ENCODE measurements at places on chromosomes 13 and 19. TPM values are rescaled to one million over a fixed set of nuclear protein-coding genes. Genes with fewer than 3 reads are reported as not detected.

Gene C19orf38
- 0.83 TPM for total RNA-seq

Gene DIRAS1
- 3.9 TPM for total RNA-seq

Gene CCDC106
- 5.1 TPM for total RNA-seq

Gene PRR20B
- total RNA-seq: not detected

Gene RFPL4AL1
- total RNA-seq: not detected

Gene LILRB2
- 1.6 TPM for total RNA-seq

Gene ZNF729
- total RNA-seq: not detected

Gene OXGR1
- 0.56 TPM for total RNA-seq

Gene OR7G2
- not detected for total RNA-seq

Gene STAP2
- total RNA-seq: 20.7 TPM

Gene FEM1A
- total RNA-seq: 8.0 TPM

Gene OSCAR
- 0.47 TPM for total RNA-seq

Gene IRGQ
- 14.0 TPM for total RNA-seq

DNA sequence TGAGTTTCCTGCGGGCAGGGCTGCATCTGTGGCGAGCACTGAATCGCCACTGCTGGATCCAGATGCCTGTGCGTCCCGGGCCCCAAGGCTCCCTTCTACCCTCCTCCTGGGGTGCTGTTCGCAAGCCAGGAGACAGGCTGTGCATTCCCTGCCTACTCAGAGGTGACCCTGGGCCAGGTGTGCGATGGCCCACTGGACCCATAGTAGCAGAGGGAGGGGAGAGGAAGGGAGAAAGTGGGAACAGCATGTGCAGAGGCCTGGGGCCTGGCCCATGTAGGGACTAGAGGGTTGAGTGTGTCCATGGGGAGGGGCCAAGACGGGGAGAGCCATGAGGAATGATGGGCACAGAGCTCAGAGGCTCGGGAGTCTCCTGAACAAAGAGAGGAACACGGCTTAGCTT lies 27.3 kb downstream of the CARM1 start:
- no peaks in the 10 kb centered on the region for H3K36me3 ChIP-seq
- peak overlapping the region; percentile 81 for H3K27ac ChIP-seq
- no peaks in the 10 kb centered on the region for H3K27me3 ChIP-seq
- H3K4me1 ChIP-seq: no peaks in the 10 kb centered on the region
- DNase-seq: no peak

- no peaks in the 10 kb centered on the region for H3K36me3 ChIP-seq
- H3K27me3 ChIP-seq: no peaks in the 10 kb centered on the region
- peak; percentile 97 for DNase-seq
- H3K4me1 ChIP-seq: peaks cover 13% of the 10 kb centered on the region
- H3K27ac ChIP-seq: peak within 1 kb of the TSS; percentile 85
These were observed at the start of gene ZNF260 for GRCh38 chr19:36528194-36528920. Gene ZNF260, minus strand, starts transcription at chr19:36528271. Its CDS starts 13,033 bp downstream, at chr19:36515238.

DNA sequence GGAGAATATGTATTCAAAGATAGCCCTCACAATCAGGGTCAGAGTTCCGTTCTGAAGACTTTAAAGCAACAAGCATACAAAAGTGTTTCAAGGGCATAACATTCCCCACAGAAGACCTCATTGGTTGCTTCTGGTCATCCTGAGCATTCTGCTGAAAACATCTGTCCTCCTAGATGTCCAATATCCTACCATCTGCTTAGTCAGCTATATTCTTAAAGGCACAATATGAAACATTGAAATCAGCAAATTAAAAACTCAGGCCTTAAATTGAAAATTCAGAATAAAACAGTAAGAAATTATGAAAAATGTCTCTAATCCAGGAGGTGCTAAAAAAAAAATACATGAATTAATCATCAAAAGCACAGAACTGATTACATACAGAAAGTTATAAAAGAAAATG lies 1491.2 kb upstream of the PRR20A start:
- no peak overlapping the region for H3K27ac ChIP-seq
- DNase-seq: no peak
- H3K4me1 ChIP-seq: no peaks in the 10 kb centered on the region
- H3K27me3 ChIP-seq: no peaks in the 10 kb centered on the region

GRCh38 chr13:25840261-25840660 lies 211.6 kb downstream of the SHISA2 start:
- DNase-seq: no peak
- H3K4me1 ChIP-seq: no peaks in the 10 kb centered on the region
- no peak overlapping the region for H3K4me3 ChIP-seq
- no peak overlapping the region for H3K27ac ChIP-seq
- H3K36me3 ChIP-seq: no peaks in the 10 kb centered on the region

DNA sequence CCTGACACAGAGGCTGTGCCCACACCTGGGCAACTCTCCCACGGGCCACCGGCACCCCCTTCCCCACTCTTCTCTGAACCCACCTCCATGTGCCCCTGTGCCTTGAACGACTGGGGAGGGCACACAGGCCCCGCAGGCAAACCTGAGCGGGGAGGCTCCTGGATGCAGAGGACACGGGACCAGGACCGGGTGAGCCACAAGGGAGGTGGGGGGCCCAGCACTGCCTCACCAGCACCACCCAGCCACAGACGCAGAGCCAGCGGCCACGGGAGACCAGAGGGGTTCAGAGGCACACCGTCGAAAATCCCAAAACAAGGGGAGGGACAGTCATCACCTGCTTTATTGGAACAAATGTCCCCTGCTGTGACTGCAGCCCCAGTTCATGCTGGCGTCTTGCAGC lies 49.4 kb downstream of the STK24 start:
- H3K4me3 ChIP-seq: no peak overlapping the region
- H3K27ac ChIP-seq: no peak overlapping the region
- no peak for DNase-seq
- no peaks in the 10 kb centered on the region for H3K27me3 ChIP-seq
- no peaks in the 10 kb centered on the region for H3K36me3 ChIP-seq
- no peaks in the 10 kb centered on the region for H3K4me1 ChIP-seq

- H3K27me3 ChIP-seq: no peaks in the 10 kb centered on the region
- peaks cover 14% of the 10 kb centered on the region for H3K4me1 ChIP-seq
- no peaks in the 10 kb centered on the region for H3K36me3 ChIP-seq
- no peak overlapping the region for H3K4me3 ChIP-seq
These were observed 69.9 kb downstream of the ARHGEF18 start for GRCh38 chr19:7418596-7418995.

DNA sequence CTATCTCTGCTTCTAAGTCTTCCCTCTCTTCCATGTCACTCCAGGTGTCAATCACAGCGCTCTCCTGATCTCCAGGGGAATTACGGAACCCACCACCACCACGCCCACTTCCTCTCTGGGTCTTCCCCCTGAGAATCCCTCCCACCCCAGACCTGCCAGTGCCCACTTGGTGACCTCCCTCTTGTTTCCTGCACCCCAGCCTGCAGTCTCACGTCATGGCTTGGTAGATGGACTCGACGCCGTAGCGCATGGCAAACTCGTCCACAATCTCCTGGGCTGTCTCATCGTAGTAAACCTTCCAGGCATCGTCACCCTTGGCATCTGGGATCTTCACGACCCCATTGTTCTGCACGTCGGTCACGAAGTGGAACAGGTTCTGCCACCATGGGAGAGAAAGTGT lies 47.0 kb downstream of the UNC13A start:
- no peak overlapping the region for H3K4me3 ChIP-seq
- no peaks in the 10 kb centered on the region for H3K27me3 ChIP-seq
- no peaks in the 10 kb centered on the region for H3K36me3 ChIP-seq
- no peak for DNase-seq
- H3K4me1 ChIP-seq: no peaks in the 10 kb centered on the region
- no peak overlapping the region for H3K27ac ChIP-seq

DNA sequence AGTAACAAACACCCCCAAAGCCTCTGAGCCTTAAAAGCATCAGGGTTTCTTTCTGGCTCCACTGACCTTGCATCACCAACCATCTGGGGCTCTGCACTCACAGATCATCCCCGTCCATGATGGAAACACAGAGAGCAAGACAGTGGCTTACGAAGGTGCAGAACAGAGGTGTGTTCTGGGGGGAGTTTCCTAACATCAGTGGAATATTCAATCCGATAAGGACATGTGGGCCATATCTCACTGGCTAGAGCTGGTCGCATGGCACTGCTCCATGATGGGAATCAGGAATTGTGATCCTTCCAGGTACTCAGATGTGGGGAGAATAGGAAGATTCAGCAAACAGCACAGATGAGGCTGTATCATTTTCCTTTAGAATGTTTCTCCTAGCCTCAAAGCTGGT lies 457.2 kb downstream of the IRS2 start:
- H3K4me1 ChIP-seq: no peaks in the 10 kb centered on the region
- H3K27me3 ChIP-seq: no peaks in the 10 kb centered on the region
- DNase-seq: no peak
- no peak overlapping the region for H3K27ac ChIP-seq
- H3K4me3 ChIP-seq: no peak overlapping the region

DNA sequence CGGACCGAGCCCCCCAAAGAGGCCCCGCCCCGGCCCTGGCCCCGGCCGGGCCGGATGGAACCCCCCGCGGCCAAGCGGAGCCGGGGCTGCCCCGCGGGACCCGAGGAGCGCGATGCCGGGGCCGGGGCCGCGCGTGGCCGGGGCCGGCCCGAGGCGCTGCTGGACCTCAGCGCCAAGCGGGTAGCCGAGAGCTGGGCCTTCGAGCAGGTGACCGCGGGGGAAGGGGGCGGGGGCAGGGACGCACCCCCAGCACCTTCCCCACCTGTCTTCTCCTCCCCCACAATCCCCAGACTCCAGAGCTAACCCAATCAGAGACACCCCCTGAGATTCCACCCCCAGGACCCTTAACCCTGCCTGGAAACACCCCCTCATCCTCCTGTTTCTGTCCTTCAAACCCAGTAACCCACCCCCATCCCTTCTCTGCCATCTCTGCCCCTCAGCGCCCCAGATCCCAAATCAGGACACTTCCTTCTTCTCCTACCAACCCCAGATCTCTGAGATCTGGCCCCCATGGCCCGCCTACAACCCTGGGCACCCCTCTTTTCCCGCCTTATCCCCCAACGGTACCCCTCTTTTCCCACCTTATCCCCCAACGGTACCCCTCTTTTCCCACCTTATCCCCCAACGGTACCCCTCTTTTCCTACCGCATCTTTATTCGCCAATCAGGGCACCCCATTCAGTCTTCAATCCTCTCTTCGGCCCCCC lies 505 bp downstream of the ZSWIM4 start:
- no peaks in the 10 kb centered on the region for H3K36me3 ChIP-seq
- peak overlapping the region; percentile 84 for H3K27ac ChIP-seq
- DNase-seq: peak; percentile 60
- no peaks in the 10 kb centered on the region for H3K27me3 ChIP-seq
- H3K4me3 ChIP-seq: peak overlapping the region; percentile 49

DNA sequence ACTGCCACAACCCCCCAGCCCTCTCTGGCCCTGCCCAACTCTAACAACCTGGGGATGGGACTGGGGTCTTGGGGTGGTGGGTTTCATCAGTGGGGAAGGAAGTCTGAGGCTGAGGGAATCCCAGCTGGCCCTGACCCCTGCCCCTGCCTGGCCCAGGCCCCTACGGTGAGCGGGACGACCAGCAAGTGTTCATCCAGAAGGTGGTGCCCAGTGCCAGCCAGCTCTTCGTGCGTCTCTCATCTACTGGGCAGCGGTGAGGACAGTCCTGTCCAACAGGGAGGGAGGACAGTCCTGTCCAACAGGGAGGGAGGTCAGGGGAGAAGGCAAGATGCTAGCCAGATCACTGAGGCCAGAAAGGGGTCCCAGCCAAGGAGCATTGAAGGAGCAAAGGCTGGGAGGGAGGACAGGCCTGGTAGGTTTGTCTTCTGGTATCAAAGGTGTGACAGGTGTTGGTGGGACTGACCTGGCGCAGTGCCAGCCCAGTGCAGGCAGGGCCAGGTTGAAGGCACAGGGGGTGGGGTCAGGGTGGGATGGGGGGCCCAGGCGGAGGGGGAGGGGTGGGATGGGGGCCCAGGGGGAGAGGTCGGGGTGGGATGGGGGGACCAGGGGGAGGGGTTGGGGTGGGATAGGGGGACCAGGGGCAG lies 12.1 kb upstream of the LTBP4 start:
- no peak for DNase-seq
- no peak overlapping the region for H3K27ac ChIP-seq
- no peaks in the 10 kb centered on the region for H3K4me1 ChIP-seq
- no peaks in the 10 kb centered on the region for H3K27me3 ChIP-seq

DNA sequence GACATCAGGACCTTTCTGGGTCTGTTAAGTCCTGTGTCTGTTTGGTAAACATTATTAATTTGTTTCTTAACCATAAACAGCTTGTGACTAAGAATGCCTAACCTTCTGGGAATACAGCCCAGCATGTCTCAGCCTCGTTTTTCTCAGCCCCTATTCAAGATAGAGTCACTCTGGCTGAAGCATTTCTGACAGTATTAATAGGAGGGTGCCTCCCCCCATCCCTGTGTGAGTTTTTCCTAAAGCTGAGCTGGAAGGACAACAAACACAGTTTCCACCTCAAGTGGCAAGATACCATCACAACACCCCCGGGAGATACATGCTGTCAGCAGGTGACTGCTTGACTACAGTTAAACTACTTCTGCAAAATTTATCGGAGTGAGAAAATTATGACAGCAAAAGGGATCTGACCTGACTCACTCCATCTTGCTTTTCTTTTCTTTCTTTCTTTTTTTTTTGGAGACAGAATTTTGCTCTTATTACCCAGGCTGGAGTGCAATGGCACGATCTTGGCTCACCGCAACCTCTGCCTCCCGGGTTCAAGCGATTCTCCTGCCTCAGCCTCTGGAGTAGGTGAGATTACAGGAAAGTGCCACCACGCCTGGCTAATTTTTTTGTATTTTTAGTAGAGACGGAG lies 59.3 kb upstream of the ABCC4 start:
- H3K27me3 ChIP-seq: no peaks in the 10 kb centered on the region
- DNase-seq: no peak
- no peaks in the 10 kb centered on the region for H3K4me1 ChIP-seq
- no peaks in the 10 kb centered on the region for H3K36me3 ChIP-seq
- no peak overlapping the region for H3K4me3 ChIP-seq

DNA sequence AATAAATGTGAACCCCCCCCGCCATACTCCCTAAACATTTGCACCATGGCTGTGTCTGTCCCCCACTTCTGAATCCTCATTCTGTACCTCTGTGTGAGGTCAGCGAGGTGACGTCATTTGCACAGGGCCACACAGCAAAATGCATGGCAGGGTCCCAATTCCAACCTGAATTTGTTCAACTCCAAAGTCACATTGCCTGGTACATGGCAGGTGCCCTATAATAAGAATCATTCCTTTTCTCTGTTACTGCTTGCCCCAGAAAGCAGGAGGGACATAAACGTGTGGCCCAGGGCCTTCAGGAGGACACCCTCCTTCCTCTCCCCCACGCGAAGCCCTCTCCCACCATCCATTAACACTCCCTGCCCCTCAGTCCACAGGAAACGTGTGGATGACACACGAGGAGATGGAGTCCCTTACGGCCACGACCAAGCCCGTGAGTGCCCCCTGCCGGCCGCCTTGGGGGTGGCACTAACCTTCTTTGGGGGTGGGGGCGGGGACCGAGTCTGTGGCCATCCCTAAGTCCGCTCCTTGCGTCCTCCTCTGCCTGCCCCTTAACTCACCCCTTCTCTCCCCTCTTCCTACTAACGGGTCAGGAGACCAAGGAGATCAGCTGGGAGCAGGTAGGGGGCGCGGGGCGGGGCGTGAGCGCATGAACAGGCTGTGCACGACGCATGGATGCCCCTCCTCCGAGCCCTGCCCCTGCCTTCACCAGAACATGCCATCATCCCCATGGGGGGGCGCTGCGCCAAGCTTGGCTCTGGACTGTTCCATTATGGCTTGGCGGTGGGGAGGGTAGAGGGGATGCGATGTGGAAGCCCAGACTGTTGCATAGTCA lies 9.4 kb downstream of the HRC start:
- H3K4me1 ChIP-seq: no peaks in the 10 kb centered on the region
- H3K27ac ChIP-seq: no peak overlapping the region
- H3K4me3 ChIP-seq: no peak overlapping the region
- no peaks in the 10 kb centered on the region for H3K27me3 ChIP-seq
- no peaks in the 10 kb centered on the region for H3K36me3 ChIP-seq

Measured in pancreas (tissue), 10 donors.